T1000 (cell line): ENCODE measurements at places on chromosomes 11 and 22.

GRCh38 chr11:126919147-126919823 is 81.3 kb downstream of the KIRREL3 start:
- DNase-seq, result no peak

GRCh38 chr11:94179696-94180095 is 51.1 kb downstream of the PANX1 start:
- no peak for DNase-seq

DNA sequence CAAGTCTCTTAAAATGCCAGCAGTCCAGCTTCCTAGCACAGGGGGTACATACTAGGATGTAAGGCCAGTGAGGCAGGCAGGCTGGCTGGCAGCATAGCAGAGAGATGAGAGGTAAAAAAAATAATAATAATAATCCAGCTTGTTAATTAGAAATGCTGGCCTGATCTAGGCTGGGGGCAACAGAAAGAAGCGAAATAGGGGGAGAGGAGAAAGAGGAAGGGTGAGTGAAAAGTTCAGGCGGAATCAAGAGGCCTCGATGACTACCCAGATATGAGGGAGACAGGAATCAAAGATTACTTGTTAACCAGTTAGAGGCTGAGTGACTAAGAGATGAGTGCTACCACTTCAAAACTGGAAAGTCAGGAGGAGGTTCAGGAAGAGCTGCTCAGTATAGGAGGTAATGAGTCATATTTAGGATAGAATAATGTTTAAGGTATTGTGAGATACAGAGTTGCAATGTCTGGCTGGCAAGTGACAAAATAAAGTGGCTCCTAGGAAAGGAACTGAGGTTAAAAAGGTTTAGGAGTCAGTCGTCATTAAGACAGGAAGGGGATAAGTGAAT is 2.8 kb downstream of the ALKBH8 start:
- DNase-seq, result no peak

DNA sequence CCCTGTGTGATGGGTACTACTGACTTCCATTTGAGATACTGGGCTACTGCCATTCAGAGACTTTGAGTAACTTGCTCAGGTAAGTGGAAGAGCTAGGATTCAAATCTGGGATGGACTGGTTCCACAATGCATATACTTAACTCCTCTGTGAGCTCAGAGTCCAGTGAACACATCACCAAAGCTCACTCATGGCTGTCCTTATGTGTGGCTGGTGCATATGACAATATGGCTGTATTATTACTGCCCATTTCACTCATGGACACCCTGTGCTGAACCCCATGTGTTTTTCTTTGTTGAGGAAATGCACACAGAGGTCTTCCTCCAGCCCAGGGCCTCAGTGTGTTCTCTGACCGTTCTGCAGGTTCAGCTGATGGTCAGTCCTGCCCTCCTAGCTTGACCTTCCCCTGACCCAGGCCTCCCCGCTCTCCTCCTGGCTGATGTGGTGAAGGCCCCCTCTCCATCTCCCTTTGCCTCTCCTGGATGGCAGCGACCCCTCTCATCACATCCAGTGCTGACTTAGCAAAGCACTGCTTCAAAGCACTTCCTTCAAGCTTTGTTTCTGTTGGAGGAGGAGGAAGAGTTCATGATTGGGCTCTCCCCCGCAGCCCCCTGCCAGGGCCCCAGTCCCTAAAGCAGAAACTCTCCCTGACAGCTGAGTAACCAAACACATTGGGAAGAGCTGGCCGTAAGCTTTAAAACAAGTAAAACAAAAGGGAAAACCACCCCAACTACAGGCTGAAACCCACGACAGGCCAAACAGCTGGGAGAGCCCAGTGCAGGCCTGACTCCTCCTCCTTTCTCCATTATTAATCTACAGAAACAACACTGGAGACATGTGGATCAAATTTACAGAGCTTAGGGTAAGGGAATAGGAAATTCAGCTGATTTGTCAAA is 101.2 kb downstream of the NAT10 start:
- no peak for DNase-seq
